ENCODE measurements at places on chromosomes 7 and 10.

DNA sequence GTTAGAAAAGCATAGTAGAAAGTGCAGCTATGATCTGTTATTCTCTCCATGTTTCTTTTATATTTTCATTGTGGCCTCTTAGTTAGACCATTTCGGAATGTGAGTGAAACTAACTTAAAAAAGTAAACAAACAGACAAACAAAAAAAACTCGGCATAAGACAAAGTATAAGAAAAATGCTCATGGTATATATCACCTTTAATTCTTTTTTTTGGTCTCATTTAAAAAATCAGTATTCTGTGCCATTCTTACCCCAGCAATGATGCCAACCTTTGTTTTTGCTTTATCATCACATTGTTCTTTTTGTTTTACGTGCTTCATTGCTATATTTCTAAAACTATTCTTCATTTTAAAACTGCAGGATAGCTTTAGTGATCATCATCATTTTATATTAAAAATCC, 2.8 kb upstream of the TMEM229A start:
- DNase-seq = no peak

DNA sequence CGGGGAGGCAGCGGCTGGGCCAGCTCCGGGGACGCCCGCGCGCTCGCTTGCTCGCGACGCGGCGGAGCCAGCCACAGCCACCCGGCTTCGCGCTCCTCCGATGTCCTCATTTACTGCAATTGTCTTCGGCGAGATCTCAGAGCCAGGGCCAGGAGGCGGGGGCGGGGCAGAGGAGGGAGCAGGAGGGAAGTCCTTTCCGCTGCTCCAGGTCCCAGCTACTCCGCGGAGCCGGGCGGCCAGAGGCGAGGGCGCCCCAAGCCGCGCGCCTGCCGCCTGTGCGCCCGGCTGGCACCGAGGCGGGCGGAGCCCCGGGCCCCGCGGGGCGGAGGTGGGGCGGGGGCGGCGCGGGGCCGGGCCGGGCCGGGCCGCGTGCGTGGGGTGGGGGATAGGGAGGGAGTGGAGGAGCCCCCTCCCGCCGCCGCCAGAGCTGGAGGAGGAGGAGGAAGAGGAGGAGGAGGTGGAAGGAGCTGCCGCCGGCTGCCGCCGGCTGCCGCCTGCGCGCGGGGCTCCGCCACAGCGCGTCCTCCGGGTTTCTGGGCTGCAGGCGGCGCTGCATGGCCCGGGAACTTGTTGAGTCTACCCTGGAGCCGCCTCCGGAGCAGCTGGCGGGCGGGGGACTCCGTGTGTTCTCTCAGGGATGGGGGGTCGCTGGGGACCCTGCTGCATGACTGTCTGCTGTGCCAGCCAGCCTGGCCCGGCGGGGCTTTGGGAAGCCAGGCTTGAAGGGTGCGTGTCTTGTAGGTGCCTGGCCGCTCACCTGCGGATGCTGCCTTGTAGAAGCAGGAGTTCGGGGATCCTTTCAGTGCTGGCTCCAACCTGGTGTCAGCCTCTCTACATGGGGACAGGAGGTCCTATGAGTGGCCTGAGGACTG, at the start of gene INSYN2A:
Gene INSYN2A, minus strand, starts transcription at position 310 of the 872 bp plus-strand sequence. CDS start 20,196 bp downstream, outside the sequence.
- no peak for DNase-seq

DNA sequence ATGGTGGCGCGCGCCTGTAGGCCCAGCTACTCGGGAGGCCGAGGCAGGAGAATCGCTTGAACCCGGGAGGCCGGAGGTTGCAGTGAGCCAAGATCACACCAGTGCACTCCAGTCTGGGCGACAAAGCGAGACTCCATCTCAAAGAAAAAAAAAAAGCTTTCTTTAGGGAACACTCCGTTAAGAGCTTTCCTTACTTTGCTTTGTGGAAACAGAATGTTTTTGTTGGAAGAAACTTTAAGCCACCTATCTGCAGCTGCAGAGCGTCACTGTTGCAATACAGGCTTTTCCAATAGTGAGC, 641 bp upstream of the TPK1 start:
- no peak for DNase-seq

GRCh38 chr7:110050785-110051184, 1040.1 kb upstream of the LRRN3 start:
- no peak for DNase-seq

GRCh38 chr10:78691301-78692030, 377.3 kb upstream of the ZMIZ1 start:
- no peak for DNase-seq

GRCh38 chr7:151705636-151706276, 171.2 kb downstream of the PRKAG2 start:
- DNase-seq = no peak

GRCh38 chr10:97250952-97251351, 41.5 kb downstream of the ARHGAP19 start:
- DNase-seq = no peak

DNA sequence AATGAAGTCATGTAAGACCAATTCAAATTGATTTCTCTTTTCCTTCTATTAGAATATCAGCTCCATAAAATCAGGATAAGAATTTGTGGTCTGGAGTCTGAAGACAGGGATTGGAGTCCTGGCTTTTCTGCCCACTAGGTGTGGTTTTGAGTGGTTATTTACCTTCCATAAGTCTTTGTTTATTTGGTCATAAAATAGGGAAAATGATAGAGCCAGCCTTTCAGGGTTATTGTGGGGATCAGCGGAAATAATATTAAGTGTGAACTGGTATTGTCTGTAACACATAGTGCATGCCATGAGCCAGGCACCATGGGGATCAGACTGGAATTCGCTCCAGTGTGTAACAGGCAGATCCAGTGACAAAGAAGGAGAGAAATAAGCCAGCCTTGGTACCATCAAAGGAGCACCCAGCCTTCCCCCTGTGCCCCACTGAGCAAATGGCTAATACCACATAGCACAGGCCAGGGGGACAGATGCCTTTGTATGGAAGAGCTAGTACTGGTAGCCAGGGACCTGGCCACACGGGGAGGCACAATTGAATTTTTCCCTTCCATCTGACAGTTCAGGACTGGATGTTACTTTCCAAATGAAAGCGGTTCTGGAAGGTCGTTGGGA, 509.7 kb upstream of the PODXL start:
- DNase-seq = no peak

DNA sequence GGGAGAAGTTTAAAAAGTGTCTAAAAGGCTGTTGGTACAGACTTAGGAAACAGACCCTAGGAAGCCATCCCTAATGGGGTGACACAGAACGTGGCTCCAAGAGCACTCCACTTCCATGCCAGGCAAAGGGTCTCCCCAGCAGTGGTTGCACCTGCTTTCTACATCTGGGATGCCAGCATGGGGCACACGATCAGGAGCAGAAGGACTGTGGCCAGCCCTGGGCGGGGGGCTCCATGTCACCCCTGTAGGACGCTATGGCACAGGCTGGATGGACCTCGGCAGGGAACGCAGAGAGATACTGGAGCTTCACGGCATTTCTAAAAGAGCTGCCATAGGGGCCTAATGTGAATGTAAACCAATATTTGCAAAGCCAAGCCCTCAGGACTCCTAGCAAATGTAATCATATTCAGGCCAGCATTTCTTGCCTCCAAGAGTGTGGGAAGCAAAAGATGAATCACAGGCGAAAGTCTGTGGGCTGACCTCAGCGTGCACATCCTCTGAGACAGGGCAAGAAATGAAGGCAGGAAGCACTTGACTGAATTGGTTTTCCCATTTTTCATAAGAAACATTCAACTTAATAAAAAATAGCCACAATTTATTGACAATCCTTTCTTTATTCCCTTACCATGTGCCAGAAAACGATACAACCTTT, 93.9 kb downstream of the ATXN7L1 start:
- no peak for DNase-seq

- no peak for DNase-seq
Measured at GRCh38 chr10:98013122-98013521, 17.3 kb downstream of the CRTAC1 start.

DNA sequence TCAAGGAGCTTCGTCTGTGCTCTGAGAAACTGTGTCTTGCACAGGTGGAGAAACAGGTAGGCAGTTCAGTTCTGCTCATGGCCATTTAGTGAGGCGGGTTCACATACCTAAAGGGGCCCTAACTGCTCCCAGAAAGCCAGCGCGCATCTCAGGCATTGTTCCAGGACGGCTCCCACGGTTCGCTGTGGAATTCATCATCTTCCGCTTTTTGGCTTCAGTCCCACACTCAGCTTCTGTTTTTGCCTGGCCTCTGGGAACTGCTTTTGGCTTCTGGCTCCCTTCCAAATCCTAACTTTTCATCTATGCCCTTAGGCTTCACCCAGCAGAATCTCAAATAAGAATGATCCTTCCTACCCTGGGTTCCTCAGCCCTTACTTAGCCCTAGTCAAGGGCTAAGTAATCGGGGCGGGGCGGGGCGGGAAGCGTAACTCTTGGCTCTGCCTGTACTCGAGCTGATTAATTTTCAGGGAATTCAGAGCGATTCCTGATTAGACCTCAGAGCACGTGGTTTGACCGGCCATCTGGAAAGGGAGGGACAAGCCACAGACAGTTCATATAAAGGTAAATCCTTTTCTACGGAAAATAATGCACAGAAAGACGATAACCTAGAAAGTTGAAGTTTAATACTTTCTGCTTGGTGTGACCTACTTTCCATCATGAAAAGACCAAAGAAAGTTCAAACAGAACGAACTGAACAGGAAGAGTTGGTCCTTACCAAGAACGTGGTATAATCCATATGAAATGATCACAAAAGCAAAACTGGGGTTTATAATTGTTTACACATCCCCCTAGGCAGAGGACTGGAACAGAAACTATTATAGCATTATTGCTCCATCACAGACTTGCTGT, 105.7 kb downstream of the ST8SIA6 start:
- no peak for DNase-seq

DNA sequence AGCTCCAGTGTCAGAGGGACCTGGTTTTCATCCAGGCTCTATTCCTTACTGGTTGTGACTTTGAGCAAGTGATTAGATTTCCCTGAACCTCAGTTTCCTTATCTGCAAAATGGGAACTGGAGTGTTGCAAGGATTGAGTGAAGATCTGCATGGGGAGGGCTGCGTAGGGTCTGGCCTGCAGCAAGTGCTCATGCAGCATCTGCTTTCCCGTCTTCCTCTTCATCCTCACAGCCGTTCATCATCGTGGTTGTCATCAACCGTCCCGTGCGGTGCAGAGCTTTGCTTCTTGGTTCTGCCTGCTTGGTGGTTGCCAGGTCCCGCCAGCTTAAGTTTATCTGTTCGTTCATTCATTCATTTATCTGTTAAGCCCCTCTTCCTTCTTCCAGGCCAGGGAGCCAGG, 135.0 kb downstream of the GRK5 start:
- DNase-seq = no peak

- DNase-seq = no peak
Measured at GRCh38 chr7:27094304-27095049, 1.3 kb downstream of the HOXA1 start.

DNA sequence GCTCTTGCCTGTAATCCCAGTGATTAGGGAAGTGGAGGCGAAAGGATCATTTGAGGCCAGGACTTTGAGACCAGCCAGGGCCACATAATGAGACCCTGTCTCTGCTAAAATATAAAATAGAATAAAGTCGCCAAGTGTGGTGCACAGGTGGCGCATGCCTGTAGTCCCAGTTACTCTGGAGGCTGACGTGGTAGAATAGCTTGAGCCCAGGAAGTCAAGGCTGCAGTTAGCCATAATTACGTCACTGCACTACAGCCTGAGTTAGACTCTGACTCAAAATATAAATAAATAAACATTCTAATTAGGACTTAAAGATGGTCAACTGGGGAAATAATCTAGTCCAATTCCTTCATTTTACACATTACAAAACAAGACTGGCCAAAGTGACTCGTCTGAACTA, 768 bp downstream of the CHCHD2 start:
- no peak for DNase-seq

- DNase-seq = no peak
Measured at GRCh38 chr7:5754981-5755599, 26.4 kb downstream of the RNF216 start.
